ENCODE measurements at places on chromosomes 7 and 10.
A peak's percentile ranks its signal among the peaks of the same experiment; 100 is the strongest.

DNA sequence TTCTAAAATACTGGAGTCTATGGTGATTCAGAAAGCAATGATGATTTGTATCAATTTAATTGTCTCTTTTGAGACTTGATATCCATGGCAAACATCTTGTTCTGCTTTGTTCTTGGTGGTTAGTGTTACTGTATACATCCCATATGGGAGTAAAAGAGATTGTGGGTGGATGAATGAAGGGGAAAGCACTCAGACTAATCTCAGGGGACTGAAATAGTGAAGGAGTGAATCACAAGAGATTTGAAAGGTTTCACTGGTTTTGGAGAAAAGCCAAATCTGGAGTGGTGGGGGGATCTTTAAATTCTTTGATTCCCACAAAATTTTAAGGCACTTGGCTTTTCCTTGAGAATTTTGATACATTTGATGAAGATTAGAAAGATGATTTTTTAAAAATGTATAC lies 369.4 kb downstream of the INHBA start:
- DNase-seq, result no peak

DNA sequence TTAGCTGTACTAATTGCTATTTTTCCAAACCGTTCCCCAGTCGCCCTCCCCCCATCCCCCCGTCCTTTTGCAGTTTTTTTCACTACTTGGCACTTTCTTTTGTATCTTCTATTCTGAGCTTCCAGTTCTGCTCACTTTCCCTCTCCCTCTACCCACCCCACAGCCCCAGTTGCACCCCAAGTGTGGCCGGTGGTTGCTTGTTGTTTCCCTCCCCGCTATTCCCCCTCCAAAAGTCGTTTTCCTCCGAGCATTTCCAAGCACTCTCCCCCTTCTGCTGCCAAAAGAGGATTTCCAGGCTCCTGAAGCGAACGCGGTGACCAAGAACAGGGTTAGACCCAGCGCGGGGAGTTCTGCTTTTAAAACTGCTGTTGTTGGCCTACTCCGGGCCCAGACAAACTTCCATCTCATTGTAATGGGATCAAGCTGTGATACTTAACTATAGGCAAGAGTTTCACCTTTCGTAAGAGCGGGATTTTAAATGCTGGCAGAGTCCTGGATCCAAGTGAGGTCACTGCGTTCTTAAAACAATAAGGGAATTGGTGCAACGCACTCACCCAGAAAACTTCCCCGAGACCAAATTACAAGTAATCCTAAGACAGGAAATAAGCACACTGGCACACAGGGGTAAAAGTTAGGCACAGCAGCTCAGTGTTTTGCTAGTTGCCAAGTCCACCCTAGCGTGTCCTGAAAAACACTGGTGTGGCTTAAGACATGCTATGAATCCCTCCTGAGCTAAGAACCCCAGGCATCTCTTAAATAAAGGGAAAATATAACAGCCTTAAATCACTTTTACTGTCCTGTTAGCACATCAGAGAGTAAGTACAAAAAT lies 1.5 kb upstream of the RGS10 start:
- DNase-seq, result no peak

GRCh38 chr7:142690554-142691182 lies 58.6 kb upstream of the PRSS1 start:
- DNase-seq, result no peak

- DNase-seq, result peak; percentile 24
Observed at GRCh38 chr10:121088524-121088923, 237.4 kb downstream of the WDR11 start.

- no peak for DNase-seq
Observed at GRCh38 chr10:126463286-126463685, 75.0 kb upstream of the ADAM12 start.

All from NCI-H345 (cell line).